ENCODE measurements at places on chromosomes 1 and 21.

DNA sequence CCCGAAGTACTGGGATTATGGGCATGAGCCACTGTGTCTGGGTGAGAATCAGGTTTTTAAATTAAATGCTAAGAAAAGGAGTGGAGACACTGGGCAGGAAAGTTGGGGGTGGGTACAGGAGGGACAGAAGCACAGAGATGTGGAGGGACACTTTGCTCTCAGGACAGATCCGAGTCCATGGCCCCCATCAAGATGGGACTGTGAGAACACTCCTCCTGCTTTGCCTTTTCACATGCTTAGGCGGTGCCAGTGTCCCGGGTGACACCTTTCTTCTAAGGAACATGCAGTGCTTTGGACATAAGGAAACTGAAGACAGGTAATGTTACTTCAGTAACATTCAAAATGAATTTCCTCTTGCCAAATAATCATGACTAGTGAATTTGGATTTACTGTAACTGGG, 16.7 kb downstream of the SLC25A33 start:
- DNase-seq = no peak

DNA sequence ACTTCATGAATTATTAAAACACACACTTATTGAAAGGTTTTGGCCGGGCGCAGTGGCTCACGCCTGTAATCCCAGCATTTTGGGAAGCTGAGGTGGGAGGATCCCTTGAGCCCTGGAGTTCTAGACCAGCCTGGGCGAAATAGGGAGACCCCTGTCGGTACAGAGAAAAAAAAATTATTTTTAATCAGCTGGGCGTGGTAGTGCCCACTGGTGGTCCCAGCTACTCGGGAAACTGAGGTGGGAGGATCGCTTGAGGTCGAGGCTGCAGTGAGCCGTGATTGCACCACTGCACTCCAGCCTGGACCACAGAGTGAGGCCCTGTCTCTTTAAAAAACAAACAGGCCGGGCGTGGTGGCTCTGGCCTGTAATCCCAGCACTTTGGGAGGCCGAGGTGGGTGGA, 1.7 kb downstream of the GABPB2 start:
- no peak for DNase-seq

DNA sequence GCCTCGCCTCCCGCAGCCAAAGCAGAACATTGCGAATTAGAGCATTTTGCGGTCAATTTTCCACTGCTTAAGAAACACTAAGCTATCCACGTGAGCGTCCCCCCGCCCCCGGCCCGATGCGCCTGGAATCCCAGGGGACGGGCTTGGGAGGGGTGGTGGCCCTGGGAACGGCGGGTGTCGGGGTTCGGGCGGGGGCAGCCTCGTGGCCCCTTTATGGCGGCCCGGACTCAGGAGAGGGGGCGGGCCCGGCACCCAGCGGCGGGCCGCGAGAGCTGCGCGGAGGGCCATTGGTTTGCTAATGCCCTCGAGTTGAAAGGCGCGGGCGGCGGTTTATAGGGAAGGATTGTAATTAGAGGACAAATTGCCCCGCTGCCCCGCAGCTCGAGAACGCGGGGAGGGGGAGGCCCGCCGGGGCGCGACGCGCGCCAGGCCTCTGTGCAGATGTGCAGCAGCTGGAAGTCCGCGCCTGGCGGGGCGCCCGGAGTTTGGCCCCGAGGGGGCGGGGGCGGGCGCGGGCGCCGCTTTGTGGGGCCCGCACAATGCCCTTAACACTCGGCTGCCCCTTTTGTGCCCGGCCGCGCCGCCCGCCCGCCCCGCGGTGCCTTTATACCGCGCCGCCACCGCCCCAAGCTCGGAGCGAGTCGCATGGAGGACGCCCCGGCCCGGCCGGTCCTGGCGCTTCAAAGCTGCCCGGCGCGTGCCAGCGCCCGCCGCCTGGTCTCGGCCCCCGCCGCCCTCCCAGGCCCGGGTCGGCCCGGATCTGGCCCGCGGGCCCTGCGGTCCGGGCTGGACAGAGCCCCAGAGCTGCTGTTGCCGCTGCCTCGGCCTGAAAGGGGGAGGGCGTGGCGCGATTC, 1.9 kb upstream of the HES3 start:
- DNase-seq = peak; percentile 44

DNA sequence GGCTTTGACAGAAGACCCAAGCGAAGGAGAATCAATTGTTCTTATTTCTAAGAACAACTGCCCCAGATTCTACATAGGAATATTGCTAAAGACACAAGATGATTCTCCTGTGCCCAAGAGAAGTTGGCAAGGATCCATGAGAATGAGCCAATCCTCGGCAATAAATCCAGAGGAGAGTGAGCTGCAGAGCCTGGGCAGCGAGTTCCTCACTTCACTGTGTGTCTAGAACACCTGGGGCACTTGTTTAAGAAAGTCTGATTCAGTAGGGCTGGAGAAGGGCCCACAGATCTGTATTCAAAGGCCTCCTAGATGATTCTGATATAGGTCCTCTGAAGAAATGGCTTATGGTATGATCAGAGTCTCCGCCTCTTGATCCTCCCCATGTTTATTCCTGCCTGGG, 31.8 kb downstream of the GADD45A start:
- DNase-seq = no peak

DNA sequence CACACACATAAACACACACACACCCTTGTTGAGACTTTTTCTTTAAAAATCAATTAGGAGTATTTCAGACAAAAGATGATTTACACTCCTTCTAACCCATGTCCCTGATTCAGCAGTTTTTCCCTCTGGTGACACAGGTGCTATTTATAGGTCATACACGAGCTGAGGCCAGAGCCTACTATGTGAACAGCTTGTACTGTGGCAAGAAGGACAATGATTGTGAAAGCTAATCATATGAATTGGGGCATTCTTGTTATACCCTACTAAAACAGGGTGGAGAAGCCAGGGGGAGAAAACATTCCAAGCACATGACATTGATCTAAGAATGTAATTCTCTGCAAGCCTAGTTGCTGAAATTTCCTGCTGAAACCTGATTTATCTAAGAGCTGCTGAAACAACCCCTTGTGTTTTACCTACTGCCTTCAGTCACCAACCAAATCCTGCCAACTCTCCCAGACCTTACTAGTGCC, 60.3 kb downstream of the XCL1 start:
- DNase-seq = peak; percentile 59

DNA sequence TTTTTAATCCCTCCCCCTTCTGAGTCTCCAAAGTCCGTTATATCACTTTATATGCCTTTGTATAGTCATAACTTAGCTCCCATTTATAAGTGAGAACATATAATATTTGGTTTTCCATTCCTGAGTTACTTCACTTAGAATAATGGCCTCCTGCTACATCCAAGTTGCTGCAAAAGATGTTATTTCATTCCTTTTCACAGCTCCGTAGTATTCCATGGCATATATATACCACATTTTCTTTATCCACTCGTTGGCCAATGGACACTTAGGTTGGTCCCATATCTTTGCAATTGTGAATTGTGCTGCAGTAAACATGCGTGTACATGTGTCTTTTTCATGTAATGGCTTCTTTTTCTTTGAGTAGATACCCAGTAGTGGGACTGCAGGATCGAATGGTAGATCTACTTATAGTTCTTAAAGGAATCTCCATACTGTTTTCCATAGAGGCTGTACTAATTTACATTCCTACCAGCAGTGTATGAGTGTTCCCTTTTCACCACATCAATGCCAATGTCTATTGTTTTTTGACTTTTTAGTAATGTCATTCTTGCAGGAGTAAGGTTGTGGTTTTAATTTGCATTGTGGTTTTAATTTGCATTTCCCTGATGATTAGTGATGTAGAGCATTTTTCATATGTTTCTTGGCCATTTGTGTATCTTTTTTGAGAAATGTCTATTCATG, 12.3 kb downstream of the MAN1C1 start:
- no peak for DNase-seq

- no peak for DNase-seq
These were observed 38.5 kb upstream of the EGLN1 start for GRCh38 chr1:231460614-231461013.

DNA sequence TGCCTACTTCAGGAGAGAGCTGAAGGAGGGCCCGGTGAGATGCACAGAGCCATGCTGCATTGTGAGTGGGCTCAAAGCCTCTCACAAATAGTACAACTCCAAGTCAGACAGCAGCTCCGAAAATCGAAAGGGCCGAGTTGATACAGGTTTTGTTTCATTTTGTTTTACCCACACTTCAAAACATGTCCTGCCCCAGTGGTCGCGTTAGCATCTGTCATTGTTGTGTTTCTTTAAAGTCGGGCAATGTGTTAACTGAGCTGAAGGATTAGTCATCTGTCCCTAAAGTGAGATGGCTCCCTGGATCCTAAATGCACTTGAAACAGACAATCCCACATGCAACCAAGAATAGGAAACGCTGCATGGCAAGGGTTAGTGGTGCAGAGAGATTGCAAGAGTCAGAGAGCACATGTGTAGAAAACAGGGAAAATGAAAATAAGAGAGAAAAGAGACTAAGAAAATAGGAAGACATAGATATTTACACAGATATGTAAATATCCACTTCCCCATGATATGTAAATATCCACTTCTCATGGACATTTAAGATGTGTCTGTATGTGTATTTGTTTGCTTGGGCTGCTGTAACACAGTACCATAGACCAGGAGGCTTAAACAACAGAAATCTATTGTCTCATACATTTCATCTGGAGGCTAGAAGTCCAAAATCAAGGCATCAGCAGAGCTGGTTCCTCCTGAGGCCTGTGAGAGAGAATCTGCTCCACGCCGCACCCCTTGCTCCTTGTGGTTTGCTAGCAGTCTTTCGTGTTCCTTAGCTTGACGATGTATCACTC, 131.4 kb upstream of the RAB4A start:
- DNase-seq = peak; percentile 42

- no peak for DNase-seq
These were observed 10.1 kb downstream of the CLCA2 start for GRCh38 chr1:86434059-86434458.

DNA sequence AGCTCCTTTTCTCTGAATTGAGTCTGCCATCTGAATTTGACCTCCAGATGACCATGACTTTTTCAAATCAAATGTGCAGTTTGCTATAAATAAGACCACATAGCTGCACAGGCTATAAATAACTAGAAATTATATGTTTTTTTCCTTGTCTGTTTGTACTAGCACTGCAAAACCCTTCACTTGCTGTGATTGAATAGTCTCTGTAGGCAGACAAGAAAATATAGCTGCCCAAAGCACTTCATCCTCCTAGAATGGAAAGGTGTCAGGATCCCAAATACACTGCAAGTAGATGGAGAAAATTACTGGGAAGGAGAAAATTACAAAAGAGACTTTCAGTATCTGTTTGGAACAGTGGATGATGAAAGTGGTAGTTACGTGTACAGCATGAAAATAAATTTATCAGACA, 175.8 kb downstream of the APP start:
- DNase-seq = no peak

DNA sequence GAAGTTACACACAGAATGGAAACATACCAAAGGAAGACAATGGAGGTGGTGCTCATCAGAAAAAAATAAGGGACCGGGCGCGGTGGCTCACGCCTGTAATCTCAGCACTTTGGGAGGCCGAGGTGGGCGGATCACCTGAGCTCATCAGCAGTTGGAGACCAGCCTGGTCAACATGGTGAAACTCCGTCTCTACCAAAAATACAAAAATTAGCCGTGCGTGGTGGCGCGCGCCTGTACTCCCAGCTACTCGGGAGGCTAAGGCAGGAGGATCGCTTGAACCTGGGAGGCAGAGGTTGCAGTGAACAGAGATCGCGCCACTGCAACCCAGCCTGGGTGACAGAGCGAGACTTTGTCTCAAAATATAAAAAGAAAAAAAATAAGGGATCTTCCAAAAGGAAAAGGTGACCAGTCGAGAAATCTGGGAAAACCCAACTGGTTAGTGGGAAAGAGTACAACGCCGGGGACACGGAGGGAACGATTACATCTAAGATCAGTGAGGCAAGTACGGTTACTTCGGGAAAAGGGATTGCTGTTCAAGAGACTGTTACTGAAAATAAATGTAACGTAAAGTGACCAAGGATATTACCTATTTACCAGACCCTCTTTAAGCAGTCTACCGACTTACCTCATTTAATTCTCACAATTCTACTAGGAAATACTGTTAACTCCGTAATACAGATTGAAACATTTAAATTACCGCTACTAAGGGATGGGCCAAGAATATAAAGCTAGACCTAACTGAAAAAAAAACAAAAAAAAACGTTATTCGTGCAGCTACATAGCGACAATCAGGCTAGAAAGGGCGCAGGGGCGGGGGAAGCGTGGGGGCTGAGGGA, 822 bp downstream of the CCT3 start:
- no peak for DNase-seq
